ENCODE measurements at places on chromosomes 1 and 21.

DNA sequence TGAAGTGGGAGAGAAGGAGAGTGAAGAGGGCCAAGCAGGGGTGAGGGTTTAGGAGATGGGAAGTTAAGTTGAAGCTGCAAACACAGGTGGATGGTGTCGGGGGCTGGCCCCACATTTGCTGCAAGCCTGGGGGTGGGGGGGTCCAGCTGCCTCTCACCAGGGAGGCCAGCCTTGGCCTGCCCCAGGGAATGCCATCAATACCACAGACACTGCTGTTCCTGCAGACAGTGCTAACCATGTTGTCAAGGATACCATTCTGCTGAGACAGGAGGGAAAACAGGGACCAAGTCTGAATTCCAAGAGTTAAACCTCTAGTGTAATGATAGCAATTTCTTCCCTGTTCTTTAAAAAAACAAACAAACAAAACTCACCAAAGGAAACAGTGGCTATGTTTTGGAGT is 8.0 kb downstream of the MECR start:
- DNase-seq: no peak

- DNase-seq: peak; percentile 45
Measured at GRCh38 chr1:2927393-2928360, 93.6 kb upstream of the ACTRT2 start.

GRCh38 chr1:20962576-20963258 is 175.6 kb upstream of the HP1BP3 start:
- no peak for DNase-seq

- DNase-seq: no peak
Measured at GRCh38 chr21:28867401-28867800, 125.3 kb downstream of the LTN1 start.

- DNase-seq: no peak
Measured at GRCh38 chr1:97853221-97853620, 67.6 kb downstream of the DPYD start.

DNA sequence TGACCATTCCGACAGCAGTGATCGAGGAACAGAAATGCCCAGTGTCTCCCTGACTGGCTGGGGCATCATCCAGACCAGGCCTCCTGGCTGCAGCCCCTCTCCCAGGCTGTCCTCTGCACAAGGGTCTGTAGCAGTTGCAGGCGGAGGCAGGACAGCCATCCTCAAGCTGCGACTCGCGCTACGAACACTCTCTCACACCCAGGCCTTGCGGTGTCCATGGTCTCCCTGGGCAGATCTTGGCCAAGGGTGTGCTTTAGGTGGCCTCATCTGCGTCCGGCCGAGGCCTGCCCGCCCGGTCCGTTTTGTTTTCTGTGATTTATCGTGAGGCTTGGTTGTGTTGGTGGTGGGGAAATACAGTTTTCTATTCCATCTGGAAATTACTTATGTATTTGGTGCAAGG is 15.7 kb downstream of the FTCD start:
- DNase-seq: no peak

- no peak for DNase-seq
Measured at GRCh38 chr1:31675756-31676155, 28.1 kb downstream of the COL16A1 start.

DNA sequence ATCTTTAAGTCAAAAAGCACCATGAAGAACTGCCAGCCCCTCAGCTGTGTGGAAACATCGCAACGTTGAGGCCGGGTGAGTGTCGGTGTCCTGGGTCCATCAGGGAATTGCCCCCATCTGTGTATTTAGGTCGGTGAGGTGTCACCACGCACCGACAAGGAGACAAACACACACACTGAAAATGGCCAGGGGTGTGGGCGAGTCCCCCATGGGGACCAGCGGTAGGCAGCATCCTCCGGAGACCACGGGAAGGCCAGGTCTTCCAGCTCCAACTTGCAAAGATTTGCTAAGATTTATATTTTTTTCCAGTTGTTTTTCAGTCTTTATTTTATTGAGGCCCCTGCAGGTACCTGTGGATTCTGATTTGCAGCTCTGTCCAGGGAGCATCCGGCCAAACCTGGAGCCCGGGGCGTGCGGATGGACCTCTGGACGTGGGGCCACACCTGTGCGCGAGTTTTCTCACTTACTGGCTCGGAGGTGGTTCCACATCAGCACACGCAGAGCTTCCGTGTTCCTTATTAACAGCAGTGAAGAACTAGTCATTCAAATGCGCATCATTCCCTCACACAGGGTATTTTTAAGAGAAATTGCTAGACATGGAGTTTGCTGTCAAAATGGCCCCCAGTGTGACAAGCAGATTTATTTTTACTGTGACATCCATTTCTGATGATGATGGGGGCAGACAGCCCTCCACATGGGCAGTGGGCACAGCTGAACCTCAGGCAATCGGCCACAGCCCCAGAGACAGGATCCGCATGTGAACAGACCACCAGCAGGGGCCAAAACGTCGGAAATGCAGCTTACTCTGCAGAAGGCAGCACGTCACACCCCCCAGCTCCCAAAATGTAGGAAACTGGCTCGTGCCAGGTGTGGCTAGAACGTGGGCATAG is 17.2 kb upstream of the SLC19A1 start:
- no peak for DNase-seq

DNA sequence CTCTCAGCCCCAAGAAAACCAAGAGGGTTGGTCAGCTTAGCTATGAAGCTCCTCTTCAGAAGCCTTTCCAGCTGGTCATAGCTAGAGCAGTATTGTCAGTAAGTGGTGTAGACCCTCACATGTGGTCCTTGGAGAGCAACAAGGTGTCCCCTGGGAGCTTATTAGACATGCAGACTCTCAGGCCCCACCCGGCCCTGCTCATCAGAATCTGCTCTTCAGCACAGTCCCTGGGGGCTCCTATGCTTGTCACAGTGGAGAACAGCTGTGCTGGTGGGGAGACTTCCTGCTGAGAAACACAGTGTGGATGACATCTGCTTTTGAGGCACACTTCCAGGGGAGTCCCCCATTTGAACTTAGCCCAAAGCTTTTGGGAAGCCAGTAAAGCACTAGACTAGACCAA is 21.9 kb upstream of the NEK2 start:
- DNase-seq: peak; percentile 17

- DNase-seq: no peak
Measured at GRCh38 chr1:161037661-161038522, 872 bp downstream of the TSTD1 start.

DNA sequence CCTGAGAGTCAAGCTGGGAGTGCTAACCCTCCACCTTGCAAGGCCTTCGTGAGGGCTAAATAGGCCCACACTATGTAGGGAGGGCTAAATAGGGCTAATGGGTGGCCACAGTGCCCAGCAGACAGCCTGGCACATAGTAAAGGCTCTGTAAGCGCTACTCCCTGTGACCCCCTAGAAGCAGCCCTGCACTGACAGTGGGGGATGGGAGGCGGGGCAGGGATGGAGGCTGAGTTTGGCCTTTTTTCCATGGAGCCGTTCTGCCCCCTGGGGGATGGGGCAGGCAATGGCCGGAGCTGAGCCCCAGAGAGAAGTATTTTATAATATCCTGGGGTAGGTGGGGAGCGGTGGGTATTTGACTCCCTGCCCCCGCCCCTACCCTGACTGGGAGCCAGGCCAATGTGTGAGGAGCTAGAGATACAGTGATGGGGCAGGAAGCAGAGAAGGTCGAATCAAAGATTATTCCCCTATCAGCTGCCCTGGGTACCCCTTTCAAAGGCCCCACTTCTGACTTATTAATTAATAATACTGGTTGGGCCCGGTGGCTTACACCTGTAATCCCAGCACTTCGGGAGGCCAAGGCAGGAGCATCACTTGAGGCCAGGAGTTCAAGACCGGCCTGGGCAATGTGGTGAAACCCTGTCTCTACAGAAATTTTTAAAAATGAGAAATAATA is 42.3 kb downstream of the LACTBL1 start:
- peak; percentile 72 for DNase-seq

- DNase-seq: no peak
Measured at GRCh38 chr1:237166086-237166485, 124.1 kb downstream of the RYR2 start.

DNA sequence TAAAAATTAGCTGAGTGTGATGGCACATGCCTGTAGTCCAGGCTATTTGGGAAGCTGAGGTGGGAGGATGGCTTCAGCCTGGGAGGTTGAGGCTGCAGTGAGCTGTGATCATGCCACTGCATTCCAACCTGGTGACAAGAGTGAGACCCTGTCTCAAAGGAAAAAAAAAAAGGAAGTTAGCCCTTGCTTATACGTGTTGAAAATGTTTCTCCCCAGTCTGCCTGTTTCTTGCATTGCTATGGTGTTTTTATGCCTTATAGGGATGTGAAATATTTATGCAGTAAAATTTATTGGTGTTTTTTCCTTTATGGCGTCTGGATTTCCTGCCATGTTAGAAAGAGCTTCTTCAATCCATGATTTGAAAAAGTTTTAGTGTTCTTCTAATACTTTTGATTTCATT is 3.6 kb upstream of the RERE start:
- DNase-seq: peak; percentile 32

- DNase-seq: no peak
Measured at GRCh38 chr1:180884588-180885300, 28.0 kb upstream of the KIAA1614 start.

DNA sequence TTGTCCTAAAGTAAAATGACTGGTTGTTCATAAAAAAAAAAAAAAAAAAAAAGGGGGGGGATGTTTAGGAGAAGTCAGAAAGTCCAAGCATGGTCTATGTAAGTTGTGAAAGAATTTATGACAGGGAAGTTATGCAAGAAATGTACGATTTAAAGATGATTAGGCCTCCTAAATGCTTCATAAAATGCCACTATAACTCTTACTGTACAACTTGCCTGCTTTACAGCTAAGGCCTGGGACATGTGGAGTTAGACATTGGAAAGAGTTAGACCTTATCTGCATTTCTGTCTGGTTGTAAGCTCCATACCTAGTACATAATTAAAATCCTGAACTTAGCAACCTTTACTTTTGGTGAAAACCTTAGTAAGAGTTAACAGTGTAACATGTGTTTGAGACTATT is 150.0 kb downstream of the TPR start:
- DNase-seq: peak; percentile 10

- DNase-seq: no peak
Measured at GRCh38 chr1:158055854-158056253, 62.4 kb downstream of the KIRREL1 start.

DNA sequence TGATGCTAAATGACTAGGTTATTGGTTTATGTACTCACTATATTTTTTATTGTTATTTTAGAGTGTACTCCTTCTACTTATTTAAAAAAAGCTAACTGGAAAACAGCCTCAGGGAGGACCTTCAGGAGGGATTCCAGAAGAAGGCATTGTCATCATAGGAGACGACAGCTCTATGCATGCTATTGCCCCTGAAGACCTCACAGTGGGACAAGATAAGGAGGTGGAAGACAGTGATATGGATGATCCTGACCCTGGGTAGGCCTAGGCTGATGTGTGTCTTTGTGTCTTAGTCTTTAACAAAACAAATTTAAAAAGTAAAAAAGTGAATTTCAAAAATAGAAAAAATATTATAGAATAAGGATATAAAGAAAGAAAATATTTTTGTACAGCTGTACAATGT is 155.7 kb upstream of the CD34 start:
- DNase-seq: no peak

DNA sequence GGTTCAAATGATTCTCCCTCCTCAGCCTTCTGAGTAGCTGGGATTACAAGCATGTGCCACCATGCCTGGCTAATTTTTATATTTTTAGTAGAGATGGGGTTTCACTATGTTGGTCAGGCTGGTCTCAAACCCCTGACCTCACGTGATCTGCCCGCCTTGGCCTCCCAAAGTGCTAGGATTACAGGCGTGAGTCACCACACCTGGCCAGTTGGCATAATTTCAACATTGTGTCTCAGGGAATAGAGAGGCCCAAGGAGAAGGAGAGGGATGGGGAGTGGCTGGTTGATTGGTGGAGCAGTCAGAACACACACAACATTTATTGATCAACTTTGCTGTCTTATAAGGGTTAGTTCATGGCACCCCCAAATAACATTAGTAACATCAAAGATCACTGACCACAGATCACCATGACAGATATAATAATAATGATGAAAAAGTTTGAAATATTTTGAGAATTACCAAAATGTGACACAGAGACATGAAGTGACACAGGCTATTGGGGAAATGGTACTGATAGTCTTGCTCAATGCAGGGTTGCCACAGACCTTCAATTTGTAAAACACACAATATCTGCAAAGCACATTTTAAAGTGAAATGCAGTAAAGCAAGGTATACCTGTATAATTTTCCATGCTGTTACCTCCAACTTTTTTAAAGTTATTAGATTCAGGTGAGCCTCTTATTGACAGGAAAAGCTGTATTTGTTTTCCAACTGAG is 15.8 kb upstream of the CYB5R1 start:
- DNase-seq: peak; percentile 55

DNA sequence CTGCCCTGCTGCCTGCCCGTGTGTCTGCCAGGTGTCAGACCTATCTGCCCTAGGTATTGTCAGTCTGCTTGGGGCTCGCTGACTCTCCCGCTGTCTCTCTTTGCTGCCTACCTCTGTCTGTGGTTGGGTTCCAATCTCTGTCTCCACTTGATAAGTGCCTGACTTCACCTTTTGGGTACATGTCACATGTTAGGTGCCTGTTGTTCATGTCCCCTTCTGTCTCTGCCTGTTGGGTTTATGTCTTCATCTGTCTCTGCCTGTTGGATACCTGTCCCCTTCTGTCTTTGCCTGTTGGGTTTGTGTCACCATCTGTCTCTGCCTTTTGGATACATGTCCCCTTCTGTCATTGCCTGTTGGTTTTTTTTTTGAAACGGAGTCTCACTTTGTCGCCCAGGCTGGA is 14.6 kb downstream of the RPS6KA1 start:
- no peak for DNase-seq

DNA sequence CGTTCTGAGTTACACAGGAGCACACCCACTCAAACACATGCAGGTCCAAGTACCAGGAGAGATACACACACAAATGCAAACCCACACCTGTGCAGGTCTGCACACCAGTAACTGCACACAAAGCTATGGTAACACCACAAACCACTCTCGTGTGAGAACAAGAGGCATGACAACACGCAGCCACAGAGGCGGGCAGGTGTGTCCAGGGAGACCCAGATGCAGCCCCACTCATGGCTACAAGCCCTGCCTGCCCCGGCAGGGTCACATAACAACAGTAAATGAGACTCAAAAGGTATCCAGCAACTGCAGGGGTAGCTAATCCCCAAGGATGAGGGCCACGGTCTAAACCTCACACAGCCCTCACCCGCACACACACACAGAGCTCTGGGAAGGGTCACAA is 48.1 kb downstream of the RAP1GAP start:
- no peak for DNase-seq

DNA sequence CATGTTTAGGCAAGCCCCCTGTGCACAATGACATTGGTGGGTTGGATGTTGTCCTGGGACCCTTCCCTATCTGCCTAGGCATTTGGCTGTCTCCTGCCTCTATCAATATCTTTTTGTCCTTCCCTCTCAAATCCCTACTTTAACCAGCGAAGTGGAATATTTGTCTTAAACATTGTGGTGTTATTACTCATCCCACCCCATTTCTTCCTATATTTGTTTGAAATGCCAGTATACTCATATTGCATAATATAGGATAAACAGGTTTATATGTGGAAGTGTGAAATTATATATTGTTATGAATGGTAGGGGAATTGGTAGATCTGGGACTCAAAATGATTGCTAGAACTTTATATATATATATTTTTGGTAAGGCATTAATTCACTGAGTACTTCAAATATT is 80.0 kb downstream of the ADGRL2 start:
- no peak for DNase-seq

- DNase-seq: no peak
Measured at GRCh38 chr21:43881283-43881682, 16.3 kb downstream of the AGPAT3 start.
